Stimulated activated CD4-positive, alpha-beta T cell treated with anti-CD3 and anti-CD28 coated beads, TNF-alpha, amount 100 ng/mL, for 1 hour (primary cell): ENCODE measurements at places on chromosomes 6 and 20.

DNA sequence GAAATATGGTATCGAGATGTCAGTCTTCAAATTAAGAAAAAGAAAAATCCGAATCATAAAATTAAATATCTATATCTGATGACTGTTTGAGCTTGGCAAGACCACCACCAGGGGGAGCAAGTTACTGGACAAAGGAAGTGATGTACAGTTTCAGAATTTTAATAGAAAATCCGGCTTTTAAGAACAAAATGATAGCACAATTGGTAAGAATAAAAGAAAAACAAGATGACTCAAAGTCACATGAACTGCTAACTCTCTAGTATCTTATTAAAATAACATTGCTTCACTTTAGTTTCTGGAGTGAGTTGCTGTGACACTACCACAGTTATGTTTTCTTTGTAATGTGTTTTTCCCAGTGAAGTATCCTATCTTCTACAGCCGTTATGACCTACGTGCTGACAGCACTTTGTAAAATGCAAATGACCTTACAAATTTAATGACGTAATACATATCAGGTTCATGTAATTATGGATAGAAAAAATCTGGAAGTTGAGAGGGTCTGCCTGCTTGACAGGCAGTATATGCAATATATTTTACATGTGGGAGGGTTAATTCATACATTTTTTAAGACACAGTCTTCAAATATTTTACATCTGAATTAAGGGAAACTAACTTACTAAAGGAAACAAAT is 405.3 kb upstream of the HS3ST5 start:
- no peak for DNase-seq

GRCh38 chr6:130215526-130215925 is 7.2 kb downstream of the SAMD3 start:
- DNase-seq: no peak

GRCh38 chr6:140178935-140179334 is 804.5 kb upstream of the CITED2 start:
- no peak for DNase-seq

- no peak for DNase-seq
Observed at GRCh38 chr6:10256113-10256690, 158.7 kb downstream of the TFAP2A start.

GRCh38 chr6:138277835-138278234 is 59.5 kb upstream of the PBOV1 start:
- DNase-seq: no peak

GRCh38 chr20:24032400-24032898 is 43.9 kb upstream of the GGTLC1 start:
- DNase-seq: no peak

GRCh38 chr20:58998656-58999055 is 8.4 kb downstream of the CTSZ start:
- DNase-seq: no peak

DNA sequence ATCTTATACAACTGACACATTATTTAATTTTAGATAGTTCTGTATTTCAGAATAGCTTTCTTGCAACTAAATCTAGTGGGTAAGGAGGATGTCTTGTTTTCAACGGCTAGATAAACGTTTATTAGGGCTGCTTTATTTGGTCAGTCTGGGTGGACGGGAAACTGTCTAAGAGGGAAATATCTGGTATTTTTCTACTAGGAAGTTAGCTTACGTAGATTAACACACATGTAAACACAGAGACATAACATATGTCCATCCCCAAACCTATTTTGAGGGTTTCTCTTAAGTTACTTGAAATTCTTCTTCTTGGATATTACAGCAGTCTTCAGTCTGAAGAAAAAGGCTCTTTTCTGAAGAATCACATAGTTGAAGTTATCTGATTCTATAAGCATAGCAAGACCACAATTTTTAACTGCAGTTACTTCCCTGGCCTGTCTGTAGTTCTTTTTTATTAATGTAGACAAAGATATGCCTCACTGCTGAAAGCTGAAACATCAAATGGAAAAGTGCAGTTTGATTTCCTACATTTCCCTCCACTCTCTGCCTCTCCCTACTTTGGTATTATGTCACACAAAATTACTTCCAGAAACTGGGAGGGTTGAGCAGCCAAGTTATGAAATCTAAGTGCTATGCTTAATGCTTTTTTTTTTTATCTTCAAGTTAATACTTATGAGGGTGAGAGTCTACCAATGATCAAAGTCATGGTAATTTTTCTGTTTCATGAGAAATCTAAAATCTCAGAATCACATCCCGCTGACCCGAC is 37.4 kb downstream of the PLAGL1 start:
- no peak for DNase-seq

DNA sequence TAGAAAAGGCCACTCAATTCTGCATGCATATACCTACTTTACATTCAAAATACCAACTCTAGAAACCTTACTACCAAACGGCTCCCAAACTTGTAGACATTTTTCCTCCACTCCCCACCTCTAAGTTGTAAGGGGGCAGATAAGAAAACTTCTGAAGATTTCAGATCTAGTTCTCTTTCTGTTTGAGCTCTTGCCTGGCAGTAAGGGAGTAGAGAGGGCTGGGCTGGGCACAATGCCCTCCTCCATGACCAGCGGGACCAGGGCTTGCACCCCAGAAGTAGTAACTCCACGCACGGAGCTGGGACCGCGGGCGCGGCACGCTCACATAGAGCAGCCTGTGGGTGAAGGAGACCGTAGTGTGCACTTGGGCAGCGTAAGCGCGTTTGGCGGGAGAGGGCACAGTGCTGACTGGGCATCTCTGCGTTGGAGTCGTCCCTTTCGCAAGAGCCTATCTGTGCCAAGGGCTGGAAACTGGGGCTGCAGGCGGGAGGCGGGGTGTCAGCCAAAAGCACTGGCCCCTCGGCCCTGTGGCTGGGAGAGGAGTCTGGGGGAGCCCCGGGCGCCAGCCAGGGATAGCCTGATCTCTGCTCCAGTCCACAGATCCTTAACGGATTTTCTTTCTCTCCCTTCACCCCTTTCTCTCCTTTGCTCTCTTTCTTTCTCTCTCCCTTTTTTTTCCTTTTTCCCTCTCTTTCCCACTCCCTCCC is 32.4 kb downstream of the PHACTR1 start:
- no peak for DNase-seq

GRCh38 chr20:39983655-39984054 is 705.4 kb downstream of the MAFB start:
- DNase-seq: no peak
